ENCODE measurements at places on chromosomes 16 and 17.

DNA sequence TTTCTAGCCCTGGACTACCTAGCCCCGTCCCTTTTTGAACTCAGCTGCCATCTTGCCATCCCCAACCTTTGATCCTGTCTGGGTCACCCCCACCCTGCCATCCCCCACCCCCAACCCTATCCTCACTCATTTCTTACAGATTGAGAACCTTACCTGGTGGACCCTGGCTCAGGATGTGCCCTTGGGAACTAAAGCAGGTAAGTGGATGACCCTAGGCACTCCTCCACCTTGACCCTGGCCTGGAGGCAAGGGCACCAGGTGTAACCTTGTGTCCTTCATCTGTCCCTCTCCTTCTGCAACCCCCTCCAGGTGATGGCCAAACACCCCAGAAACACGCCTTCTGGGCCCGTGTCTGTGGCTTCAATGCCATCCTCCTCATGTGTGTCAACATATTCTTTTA is 15.5 kb upstream of the FAM83G start:
- no peak for DNase-seq

GRCh38 chr16:49997721-49998251 is 27.2 kb upstream of the CNEP1R1 start:
- no peak for DNase-seq

- DNase-seq: no peak
Measured at GRCh38 chr16:47358816-47359215, 102.0 kb downstream of the ITFG1 start.

DNA sequence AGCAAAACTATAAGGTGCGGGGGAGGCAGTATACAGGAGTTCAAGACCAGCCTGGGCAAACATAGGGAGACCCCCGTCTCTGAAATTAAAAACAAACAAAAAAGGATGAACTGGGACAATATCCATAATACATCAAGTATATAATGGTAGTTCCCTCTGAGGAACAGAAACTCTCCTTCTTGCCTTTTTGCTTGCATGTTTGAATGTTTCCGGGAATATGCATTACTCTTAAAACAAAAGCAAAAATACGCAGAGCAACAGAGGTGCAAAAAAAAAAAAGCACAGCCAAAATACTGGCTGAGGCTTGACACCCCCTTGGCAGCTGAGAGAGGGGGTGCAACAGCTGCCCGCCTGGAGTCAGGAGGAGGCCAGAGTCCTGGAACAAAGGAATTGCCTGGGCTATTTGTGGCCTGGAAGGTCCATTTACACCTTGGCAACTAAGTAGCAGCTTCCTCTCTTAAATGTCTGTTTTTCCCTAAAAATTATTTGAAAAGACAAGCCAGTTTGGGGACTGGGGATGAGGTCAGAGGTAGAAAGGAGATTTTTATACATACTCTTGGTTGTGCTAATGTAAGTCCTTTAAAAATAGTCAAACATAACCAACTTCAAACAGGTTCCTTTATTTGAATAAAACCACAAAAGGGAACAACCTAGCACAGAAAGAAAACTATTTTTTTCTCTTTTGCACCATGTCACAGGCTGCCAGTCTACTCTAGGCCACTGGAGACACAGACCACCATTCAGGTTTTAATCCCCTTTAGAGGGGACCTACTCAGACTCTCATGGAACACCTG is 19.5 kb downstream of the USP7 start:
- DNase-seq: no peak

DNA sequence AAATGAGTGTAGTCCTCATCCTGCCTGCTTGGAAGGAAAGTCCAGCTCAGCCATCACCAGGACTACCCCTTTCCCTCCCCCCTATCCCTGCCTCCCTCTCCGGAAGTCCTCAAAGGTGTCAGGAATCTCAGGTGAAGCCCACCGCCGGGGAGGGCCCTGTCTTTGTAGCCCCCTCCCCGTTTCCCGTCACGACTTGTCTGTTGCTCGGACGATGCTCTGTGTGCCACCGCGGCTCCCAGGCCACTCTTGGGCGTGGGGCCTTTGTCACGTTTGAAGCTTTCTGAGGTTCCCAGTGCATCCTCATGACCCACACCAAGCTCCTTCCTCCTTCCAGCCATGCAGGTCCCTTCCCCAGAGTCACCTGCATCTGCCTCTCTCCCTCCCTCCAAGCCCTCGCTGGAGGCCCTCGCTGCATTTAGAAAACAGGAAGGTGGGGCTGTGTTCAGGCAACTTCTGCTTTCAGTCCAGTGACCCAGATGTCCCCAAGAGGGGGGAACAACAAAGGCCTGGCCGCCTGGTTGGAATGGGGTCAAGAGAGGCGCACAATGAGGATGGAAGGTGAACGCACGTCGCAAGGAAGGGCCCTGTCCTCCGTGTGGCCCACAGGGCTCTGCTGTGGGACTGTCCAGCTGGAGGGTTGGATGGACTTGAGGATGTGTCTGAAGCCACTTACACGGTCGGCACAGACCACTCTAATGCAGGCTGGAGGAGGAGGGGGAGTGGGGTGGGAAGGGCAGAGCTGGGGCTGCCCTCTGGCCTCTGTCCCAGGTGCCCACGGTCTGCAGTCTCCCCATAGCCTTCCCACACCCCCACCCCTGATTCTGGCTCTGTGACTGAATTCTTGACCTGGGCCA is 59.9 kb downstream of the OR1D5 start:
- DNase-seq: no peak

Data from PC-9 (cell line).